ENCODE measurements at places on chromosomes 5 and 9. TPM values are rescaled to one million over a fixed set of nuclear protein-coding genes. Genes with fewer than 3 reads are reported as not detected.

Gene PDLIM4
- 0.49 TPM for total RNA-seq

Gene ANKRD20A1
- 1.3 TPM for total RNA-seq

Gene PGM5
- not detected for total RNA-seq

Gene SPATA31C1
- not detected for total RNA-seq

Gene CSF2
- 0.79 TPM for total RNA-seq

Gene PLEKHG4B
- total RNA-seq, result 0.90 TPM

Gene MEF2C
- total RNA-seq, result 0.02 TPM

Gene IQGAP2
- 1.0 TPM for total RNA-seq

Gene KIF4B
- not detected for total RNA-seq

Gene UBE2B
- total RNA-seq, result 57.5 TPM

Gene CXXC5
- total RNA-seq, result 17.3 TPM

Gene FOXD1
- total RNA-seq, result 13.0 TPM

Gene NTNG2
- 3.4 TPM for total RNA-seq

Gene SPINK7
- not detected for total RNA-seq

Gene PCDHGA9
- total RNA-seq, result 0.04 TPM

Gene GABRA6
- total RNA-seq, result not detected

Gene SH3TC2
- total RNA-seq, result 0.59 TPM

Gene LEAP2
- total RNA-seq, result 0.56 TPM

Gene ANKRD18A
- 4.9 TPM for total RNA-seq

Gene IL3
- not detected for total RNA-seq

Gene HARS2
- total RNA-seq, result 36.6 TPM

Gene CCDC183
- total RNA-seq, result 0.49 TPM

Gene ITK
- not detected for total RNA-seq

Gene TMEM215
- not detected for total RNA-seq

Gene PCDHGB2
- total RNA-seq, result not detected

Measured in A549 treated with RU486 at 1 μM for 4 hours (cell line).